ENCODE measurements at places on chromosomes 7 and 10.

GRCh38 chr7:47743965-47744591, 162.2 kb upstream of the TNS3 start:
- no peak for DNase-seq

- DNase-seq: no peak
Observed at GRCh38 chr10:2953495-2953894, 113.9 kb upstream of the PFKP start.

DNA sequence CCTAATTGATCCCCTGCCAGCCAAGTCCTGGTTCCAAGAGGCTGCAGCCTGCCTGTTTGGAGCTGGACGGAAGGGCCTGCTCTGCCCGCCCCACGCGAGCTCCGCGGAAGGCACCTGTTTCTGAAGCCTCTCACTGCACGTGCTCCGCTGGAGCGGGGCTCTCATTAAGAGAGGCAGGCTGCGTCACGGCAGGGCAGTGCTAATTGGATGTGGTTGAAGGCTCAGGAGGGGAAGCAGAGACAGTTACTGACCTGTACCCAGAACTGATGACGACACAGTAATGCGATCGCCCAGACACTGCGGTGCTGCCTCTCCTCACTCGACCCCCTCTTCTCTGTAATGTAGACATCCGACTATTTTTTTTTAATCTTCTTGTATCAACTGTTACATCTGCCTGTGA, 411.1 kb upstream of the MGMT start:
- DNase-seq: no peak

GRCh38 chr10:114328874-114329273, 75.4 kb downstream of the AFAP1L2 start:
- DNase-seq: no peak

- no peak for DNase-seq
Observed at GRCh38 chr10:28580825-28581224, 47.9 kb downstream of the WAC start.

- DNase-seq: peak; percentile 90
Observed at GRCh38 chr10:43287056-43288007, 20.5 kb upstream of the RASGEF1A start.

- no peak for DNase-seq
Observed at GRCh38 chr10:121270906-121271305, 327.3 kb downstream of the FGFR2 start.

- DNase-seq: no peak
Observed at GRCh38 chr10:11120711-11121110, 103.0 kb downstream of the CELF2 start.

DNA sequence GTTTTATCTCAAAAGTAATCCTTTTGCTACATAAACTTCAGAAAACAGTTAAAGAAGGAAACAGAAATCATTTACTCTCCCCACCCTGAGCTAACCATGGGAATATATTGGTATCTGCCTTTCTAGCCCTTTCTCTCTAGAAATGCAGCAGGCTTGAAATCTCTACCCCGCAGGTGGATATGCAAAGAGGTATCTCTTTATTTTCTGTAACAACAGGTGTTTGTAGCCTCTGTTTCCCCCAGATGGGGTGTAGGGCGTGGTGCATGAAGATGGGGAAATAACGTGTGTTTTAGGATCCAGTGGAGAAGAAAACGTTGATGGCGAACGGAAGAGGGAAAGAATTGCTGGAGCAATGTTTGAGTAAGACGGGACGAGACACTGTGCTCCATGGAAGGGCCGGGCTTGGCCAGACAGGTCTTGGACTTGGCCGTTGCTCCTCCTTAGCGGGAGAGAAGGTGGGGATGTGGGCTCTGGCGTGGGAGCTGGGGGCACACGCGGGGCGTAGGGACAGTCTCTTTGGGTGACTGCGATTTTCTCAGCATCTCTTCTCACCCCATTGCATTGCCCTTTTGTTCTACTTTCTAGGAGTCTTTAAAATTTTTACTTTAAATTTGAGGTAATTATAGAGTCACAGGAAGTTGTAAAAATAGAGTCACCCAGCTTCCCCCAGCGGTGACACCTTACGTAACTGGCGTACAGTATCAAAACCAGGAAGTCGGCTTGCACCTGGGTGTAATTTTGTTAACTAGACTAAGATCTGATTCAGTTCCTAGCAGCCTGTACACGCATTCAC, 82.9 kb downstream of the ELFN1 start:
- DNase-seq: no peak

- DNase-seq: no peak
Observed at GRCh38 chr10:80442879-80443278, 11.2 kb upstream of the TSPAN14 start.

DNA sequence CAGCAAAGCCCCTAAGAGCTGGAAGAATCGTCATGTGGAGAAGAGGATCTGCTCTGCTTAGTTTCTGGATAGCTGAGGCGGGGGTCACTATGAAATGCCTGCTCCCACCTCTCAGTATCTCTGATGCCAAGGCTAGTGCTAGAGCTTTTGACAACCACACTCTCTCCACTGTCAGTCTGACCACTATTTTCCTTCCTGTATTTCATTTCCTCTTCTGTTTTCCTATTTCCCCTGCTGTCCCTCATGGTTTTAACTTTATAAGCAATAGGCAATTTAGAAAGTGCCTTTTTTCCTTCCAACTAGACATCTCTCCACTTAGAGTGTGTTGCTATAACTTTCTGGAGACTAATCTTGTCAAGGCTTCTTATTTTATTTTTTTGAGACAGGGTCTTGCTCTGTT, 23.6 kb downstream of the C7orf57 start:
- DNase-seq: no peak

GRCh38 chr7:16726189-16726588, 27.4 kb upstream of the TSPAN13 start:
- no peak for DNase-seq

- no peak for DNase-seq
Observed at GRCh38 chr10:101489355-101489754, 98.7 kb downstream of the POLL start.

- DNase-seq: no peak
Observed at GRCh38 chr10:26085549-26085948, 131.0 kb upstream of the GAD2 start.

DNA sequence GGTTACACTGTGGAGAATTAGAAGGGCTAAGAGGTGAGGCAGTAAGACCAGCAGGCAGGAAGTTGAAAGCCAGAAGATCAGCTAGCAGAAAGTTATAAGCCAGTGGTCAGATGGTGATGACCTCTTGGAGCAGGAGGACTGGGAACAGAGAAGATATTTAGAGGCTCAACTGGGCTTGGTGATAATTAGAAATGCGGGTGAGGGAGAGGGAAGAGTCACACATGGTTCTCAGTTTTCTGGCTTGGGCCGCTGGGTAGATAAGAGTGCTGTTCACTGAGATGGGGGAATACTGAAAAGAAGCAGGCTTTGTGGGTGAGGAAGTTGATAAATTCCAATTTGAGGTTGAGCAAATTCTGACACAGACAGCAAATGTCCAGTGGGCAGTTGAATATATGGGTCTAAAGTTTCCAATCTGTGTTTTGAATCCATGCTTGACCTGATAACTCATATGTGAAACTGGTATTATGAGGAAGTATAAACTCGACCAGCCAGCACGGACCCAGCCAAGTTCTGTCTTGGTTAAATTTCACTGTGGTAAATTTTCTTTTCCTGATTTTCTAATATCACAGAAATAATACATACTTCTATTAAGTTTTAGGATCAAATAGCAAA, 22.7 kb downstream of the LSMEM1 start:
- no peak for DNase-seq

DNA sequence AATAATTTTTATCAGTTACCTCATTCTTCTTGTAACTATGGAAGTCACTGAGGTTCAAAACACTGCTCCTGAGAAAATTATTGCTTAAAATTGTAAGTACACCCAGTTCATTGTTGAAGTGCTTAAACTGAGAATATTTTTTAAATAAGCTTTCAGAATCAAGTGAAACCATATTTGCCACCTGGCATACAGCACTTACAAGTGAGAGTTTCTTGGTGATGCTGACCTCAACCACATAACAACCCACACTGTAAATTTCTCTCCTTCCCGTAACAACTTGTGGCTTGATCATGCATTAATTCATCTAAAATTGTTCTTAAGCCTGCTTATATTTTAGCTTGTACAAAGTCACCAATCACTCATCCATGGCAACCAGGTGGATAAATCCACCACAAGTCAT, 34.0 kb downstream of the IMMP2L start:
- DNase-seq: no peak

DNA sequence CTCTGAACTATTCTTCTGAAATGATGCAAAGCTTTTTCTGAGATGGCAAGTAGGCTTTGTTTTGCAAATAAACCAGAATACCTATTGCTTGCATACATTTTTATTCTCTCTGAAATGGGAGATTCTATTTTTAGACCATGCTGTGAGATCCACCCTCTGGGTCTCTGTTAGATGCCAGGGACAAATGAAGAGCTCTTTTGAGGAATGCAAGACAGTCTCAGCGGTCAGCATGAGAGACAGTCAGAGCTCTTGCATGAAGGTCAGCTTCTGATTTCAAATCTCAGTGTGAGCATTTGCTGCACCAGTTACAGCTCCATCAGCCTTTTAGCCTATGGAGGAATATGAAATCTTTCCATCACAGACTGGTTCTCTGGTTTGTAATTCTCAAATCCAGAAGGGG, 429.9 kb upstream of the KLF6 start:
- DNase-seq: no peak

DNA sequence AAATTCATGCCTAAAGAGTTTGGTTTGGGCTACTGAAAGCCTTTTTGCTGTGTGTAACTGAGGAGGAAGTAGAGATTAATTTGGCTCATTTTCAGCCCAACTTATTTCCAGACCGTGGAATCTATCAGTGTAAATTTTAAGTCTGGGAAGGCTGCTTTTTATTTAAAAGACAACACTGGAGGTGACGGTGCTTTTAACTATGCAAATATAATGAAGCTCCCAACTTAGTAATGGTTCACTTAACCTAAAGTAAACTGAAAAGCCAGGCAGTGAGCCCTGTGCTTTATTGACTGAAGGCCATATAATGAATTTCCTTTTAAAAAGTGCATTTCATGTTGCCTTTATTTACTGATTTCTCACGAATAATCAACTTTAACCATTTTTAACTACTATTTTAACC, 127.2 kb downstream of the NPY start:
- DNase-seq: no peak

- no peak for DNase-seq
Observed at GRCh38 chr7:92293896-92294590, 48.3 kb downstream of the ANKIB1 start.

DNA sequence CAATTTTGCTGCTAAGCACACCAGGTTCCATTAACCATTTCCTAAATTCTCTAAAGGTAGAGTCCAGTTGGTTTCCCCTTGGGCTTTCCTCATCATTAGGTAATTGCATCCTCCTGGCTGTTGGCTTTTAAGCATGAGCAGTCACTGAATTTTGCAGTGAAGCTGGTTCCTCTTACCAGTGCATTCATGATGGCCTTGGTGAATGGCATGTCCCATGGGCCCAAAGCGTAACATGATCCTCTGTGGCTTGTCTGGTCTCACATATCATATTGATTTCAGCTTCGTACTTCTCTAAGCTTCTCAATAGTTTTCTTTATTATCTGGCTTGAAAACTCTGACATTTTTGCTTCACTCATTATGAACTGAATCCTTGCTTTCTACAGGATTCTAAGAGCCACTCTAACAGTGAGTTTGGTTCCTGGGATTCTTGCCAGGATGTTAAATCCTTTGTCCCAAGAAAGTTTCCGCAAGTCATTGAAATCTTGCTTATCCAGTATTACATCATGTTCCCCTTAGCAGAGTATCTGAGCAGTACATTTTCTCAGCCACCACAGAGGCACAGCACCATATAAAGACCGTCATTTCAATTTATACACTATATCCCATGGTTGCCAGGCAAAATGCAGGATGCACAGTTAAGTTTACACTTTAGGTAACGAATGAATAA, 134.2 kb downstream of the PTN start:
- no peak for DNase-seq

DNA sequence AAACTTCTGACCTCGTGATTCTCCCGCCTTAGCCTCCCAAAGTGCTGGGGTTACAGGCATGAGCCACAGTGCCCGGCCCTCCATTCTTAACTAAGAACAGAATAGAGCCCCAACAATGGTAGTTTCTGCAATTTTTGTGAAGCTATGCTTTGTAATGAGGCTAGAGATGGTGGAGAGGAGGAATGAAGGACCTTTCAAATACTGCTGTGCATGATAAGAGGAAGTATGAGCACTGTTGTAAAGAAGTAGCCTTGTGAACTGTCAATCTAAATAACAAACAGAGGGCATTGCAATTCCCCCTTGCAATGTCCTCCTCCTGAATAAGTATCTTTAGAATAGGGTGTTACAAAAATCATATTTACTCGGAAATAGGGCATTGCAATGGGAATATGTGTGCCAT, 70.2 kb downstream of the EVX1 start:
- DNase-seq: no peak

DNA sequence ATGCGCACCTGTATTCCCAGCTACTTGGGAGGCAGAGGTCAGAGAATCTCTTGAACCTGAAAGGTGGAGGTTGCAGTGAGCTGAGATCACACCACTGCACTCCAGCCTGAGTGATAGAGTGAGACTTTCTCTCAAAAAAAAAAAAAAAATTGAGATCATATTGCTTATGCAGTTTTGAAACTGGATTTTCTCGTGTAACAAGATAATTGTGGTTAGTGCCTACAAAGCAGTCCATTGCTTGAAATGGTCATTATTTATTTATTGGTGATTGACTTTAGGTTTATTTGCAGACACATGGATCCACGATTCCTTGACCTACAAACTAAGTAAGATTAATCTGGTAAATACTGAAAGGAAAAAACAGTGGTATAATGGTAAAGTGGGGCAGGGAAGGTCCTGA, 149.8 kb downstream of the TAX1BP1 start:
- no peak for DNase-seq

- no peak for DNase-seq
Observed at GRCh38 chr10:15725603-15726002, 5.9 kb upstream of the ITGA8 start.

DNA sequence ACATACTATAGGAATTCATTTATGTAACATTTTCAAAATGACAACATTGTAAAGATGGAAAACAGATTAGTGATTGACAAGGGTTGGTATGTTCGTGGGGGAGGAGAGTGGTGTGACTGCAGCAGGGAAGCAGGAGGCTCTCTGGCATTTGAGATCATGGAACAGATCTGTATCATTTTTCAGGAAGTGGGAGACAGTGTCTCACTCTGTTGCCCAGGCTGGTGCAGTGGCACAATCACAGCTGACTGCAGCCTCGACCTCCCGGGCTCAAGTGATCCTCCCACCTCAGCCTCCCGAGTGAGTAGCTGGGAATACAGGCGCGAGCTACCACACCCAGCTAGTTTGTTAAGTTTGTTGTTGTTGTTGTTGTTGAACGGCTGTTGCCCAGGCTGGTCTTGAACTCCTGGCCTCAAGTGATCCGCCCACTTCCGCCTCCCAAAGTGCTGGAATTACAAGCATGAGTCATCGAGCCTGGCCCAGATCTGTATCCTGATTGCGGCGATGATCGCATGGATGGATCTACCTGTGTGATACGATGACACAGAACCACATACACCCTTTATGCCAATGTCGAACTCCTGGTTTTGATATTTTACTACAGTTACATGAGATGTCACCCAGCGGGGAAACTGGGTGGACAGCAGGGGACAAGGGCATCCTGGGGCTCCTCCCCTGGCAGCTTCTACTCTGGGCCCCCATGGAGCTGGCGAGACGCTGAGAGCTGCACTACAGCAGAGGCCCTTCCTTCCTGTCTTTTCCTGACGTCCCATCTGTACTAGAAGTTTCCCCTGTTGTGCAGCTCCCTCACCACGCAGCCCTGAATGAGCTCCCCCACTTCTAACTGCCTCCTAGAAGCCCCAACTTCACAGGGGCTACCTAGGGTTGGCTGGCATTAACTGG, 12.3 kb upstream of the CYTH3 start:
- no peak for DNase-seq

- DNase-seq: no peak
Observed at GRCh38 chr7:33195264-33195663, 65.9 kb downstream of the BBS9 start.

GRCh38 chr10:43396061-43396927, 12.7 kb downstream of the HNRNPF start:
- peak; percentile 49 for DNase-seq

Measured in T-helper 1 cell (primary cell).